BJ (cell line): ENCODE measurements at places on chromosomes 7 and 10.

DNA sequence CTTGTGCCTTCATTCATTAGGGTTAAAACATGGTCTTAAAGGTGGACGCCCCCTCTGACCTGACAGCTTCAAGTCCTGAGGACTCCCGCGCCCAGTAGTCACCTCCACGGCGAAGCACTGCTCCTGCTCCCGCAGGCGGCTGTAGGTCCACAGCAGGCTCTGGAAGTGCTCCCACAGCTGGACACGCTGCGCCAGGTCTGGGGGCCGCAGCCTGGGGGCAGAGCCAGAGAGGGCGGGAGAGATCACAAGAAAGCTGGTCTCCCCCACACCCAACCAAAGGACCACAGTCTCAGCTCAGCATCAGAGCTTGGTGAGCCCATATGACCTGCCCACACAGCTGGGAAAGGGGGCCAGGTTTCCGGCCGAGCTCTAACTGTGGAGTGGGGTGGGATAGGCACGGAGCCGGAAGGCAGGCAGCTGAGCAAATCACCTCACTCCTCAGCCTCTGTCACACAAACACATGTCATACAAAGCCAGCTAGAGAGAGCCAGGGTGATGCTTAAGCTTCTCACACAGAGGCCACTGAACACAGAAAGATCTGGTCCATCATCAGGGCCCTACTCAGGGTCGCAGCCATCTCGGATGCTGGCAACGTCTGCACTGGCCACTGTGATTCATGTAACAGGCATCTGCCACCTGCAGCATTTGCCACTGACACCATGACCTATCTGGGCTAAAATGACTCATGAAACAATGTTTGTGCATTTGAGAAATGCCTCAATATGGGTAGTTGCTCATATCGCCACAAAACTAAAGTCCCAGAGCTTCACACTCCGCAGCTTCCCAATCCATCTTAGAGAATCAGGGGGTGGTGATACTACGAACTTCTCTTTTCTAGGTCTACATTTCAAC, 12.6 kb downstream of the HPS1 start:
- DNase-seq, result no peak

GRCh38 chr10:29189256-29189655, 99.6 kb upstream of the LYZL1 start:
- DNase-seq, result peak; percentile 5

- no peak for DNase-seq
Observed at GRCh38 chr10:68697106-68697505, 23.9 kb upstream of the CCAR1 start.

GRCh38 chr7:1322240-1323110, 89.8 kb downstream of the UNCX start:
- DNase-seq, result no peak

DNA sequence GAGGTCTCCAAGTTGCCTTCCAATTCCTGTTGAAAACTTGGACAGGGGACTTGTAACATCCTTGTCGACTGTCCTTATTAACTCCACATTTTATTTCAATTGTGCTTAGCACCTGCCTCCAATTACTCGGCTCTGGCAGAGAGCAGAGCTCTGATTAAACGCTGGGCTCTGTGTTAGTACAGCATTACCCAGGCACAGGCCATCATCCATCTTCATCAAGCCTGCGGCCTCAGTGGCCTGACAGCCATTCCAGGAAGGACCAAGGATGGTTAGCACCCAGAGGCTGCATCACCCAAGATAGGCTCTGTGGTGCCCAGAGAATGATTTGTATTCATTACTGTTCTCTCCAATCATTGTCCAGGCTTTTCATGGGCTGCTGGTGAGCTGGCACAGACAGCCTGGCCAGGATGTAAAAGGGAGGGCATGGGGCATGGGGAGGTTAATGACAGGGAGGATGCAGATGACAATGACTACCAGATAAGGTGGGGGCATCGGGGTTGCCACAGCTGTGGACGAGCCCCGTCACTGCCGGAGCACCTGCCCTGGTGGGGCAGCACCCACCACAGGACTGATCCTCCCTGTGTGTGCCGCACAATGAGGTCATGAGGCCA, 123.3 kb downstream of the PTPN20 start:
- DNase-seq, result no peak

- no peak for DNase-seq
Observed at GRCh38 chr10:5046410-5046809, 42.8 kb upstream of the AKR1C2 start.

GRCh38 chr7:132705146-132705545, 128.9 kb upstream of the PLXNA4 start:
- no peak for DNase-seq

GRCh38 chr7:30466266-30466665, 12.3 kb downstream of the NOD1 start:
- no peak for DNase-seq

DNA sequence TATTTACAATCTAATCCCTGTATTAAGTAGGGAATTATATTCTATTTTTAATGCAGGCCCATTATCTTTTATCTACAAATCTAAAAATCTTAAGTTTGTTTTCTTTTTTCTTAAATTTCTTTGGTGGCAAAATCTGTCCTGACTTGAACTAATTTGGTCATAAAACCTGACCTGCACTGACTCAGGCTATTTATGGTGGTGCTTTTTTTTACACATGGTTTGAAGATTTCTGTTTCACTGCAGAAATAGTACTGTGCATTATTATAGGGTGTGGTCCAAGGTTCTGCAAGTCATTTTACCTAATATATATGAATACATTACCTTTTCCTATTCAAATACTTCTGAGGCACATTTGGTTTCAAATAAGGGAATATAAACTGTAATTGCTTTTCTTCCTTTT, 137.0 kb downstream of the CD36 start:
- DNase-seq, result no peak

DNA sequence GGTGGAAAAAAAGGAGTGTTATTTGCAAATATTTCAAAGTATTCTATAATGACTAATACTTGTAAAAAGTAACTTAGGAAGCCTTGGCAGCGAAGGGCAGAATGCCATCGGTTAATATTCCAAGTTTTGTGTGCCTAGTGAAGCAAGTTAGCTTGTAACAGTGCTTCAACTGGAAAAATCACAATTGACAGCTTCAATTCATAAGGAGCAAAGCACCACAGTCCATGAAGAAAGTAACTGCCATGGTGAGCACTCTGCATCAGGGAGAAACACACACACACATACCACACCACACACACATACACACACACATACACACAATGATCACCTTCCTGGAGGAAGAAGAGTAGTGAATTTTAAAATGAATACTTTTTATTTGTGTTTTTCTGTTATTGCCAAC, 298.3 kb downstream of the CNTNAP2 start:
- DNase-seq, result no peak

GRCh38 chr7:152711444-152711944, 35.6 kb upstream of the XRCC2 start:
- no peak for DNase-seq

DNA sequence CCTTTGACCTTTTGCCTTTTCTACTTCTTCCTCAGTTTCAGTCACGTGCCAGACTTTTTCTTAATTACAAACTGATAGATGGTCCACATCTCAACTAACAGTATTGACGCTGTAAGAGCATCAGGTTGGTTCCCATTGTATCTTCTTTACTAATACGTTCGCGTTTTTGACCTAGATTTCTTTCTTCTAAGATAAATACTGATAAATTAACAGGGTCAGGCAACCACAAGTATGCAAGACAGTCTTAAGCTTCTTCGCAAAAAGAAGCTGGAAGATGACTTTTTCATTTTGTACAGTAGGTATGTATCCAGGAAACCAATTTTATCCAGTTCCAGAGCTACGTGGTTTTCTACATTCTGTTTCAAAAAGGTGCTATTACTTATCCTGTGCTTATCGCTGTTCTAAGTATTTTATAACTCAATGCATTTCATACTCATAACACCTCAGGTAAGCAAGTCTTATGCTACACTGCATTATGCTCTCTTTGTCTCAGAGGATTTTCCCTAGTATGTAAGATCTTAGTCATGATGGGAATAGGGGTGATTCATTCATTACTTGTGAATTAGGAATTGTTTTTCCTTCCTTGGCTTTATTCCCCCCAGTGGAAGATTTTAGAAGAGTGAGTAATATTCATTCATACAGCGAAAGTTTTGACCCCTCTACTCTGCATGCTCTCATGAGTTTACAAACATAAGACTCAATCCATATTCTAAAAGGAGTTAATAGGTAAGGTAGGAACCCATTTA, 955 bp downstream of the DUS4L start:
- peak; percentile 59 for DNase-seq

GRCh38 chr7:763762-764161, 36.7 kb upstream of the PRKAR1B start:
- DNase-seq, result no peak

DNA sequence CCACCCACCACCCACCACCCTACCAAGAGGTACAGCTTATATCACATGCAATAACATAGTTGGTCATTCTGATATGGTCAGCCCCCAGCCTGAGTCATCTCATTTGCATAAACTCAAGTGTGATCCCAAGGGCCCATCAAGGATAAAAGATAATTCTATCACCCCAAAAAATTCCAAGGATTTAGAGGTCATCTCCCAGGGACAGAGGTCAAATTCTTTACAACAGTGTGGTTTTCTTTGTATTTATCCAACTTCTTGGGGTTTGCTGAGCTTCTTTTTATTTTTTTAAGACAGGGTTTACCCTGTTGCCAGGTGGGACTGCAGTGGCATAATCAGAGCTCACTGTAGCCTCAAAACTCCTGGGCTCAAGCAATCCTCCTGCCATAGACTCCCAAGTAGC, 9.4 kb upstream of the GTPBP10 start:
- DNase-seq, result no peak

DNA sequence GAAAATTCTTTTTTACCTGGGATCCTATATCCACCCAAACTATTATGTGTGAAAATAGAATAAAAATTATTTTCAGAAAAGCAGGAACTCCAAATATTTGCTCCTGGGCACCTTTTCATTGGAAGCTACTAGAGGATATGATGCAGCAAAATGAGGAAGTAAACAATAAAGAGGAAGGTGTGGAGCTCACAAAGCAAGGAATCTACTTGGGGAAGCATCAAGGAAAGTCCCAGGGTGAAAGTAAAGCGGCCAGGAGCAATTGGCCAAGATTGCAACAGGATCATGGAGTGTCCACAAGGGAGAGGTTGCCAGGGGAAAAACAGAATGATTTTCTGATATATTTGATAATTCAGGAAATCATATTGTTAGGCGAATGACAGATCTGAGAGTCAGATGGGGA, 80.8 kb downstream of the CARD11 start:
- no peak for DNase-seq

DNA sequence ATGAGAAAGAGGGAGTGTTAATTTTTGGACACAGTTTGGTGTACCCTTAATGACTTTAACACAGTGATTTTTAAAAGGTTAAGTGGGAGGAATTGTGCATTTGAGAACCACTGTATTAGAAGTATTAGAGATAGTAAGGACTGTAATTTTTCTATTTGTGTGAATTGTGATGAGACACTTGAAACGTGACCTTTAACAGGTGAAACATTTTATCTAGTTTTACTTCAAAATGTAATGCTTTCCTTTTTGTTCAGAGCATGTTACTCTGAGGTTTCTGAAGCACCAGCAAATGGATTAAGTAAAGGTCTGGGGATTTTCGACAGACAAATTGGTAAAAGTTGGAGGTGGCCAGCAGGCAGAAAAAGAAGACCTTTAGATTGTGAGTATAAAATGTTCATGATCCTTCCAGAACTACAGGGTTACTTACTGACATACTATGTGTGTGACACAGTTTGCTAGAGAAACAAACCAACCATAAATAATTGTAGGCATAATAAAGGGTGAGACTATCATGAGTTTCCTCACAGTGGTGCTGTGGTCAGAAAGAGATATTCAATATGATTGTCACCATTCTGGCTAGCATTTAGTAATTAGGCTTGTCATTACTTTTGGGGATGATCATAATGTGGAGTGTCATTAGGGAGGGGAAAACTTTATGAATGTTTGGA, 26.1 kb downstream of the LCOR start:
- DNase-seq, result no peak

DNA sequence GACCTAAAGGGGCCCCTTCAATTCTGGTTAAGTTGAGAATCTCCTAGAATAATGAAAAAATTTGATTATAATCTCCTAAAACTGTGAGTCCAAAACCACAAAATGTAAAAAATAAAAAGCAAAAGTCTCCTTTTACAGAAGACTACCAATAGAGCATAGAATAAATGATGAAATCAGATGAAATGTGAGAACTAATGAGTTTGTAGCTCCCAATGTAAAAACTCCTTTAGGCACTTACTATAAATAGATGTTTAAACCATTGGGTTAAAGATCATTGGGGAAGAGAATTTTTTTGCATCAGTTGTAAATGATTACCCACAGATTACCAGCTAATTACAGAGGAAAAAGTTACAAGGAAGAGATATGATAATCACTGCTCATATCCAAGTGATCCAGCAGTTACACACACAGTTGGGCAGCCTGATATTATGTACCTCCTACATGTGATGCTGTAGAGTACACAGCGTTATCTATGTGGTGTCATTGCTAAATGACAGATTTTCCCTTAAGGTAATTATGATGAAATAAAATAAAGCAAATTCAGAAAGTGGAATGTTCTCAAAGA, 282.7 kb upstream of the SEMA3D start:
- DNase-seq, result peak; percentile 28

GRCh38 chr10:131856441-131857094, 44.2 kb upstream of the PPP2R2D start:
- no peak for DNase-seq

DNA sequence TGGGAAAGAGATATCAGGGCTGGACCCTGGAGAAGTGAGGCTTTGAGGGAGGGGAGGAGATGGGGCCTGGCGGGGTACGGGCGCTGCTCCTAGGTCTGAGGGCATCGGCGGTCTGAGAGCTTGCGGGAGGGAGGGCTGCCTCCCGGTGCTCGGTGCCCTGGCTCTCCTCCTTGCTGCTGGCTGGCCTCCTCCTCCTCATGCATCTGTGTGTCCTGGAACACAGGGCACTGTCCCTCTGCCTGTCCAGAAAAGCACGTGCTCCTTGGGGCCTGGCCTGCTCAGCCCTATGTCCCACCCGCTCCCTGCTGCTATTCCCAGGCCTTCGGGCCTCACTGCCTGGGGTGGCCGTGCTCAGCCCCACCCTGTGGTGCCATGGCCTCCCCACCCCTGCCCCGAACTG, 166.9 kb downstream of the RNF216 start:
- no peak for DNase-seq

- no peak for DNase-seq
Observed at GRCh38 chr7:123772652-123773051, 23.8 kb upstream of the WASL start.

DNA sequence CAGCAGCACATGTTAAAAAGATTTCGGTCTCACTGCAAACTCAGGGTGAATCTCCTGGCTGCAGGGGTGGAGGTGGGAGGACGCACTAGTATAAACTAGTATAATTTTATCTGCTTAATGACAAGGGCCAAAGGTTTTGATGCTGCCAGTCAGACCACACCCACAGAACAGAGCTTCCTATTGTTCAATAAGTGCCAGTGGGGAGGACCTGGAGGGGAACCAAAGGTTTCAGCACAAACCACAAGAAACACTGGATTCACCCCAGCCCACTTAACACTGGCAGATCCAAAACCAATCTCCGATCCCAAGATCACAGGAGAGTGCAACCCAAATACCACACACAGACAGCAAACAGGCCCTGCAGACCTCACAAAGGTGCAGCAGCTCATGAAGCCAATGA, 6.6 kb downstream of the VOPP1 start:
- DNase-seq, result no peak
